ENCODE measurements at places on chromosomes 7 and 10.

GRCh38 chr7:67604461-67605386 is 608.1 kb downstream of the TYW1 start:
- DNase-seq, result no peak

GRCh38 chr10:45034301-45034700 is 33.6 kb downstream of the ZNF22 start:
- no peak for DNase-seq

- DNase-seq, result no peak
Observed at GRCh38 chr10:61302124-61302523, 151.1 kb downstream of the TMEM26 start.

GRCh38 chr7:14630048-14630447 is 272.5 kb downstream of the DGKB start:
- DNase-seq, result no peak

- DNase-seq, result no peak
Observed at GRCh38 chr7:150402671-150403321, 23.7 kb downstream of the ZNF775 start.

- no peak for DNase-seq
Observed at GRCh38 chr10:101655570-101655969, 39.4 kb downstream of the FBXW4 start.

GRCh38 chr10:77741746-77742145 is 104.1 kb upstream of the KCNMA1 start:
- no peak for DNase-seq

- no peak for DNase-seq
Observed at GRCh38 chr7:120394595-120394994, 121.6 kb downstream of the KCND2 start.

DNA sequence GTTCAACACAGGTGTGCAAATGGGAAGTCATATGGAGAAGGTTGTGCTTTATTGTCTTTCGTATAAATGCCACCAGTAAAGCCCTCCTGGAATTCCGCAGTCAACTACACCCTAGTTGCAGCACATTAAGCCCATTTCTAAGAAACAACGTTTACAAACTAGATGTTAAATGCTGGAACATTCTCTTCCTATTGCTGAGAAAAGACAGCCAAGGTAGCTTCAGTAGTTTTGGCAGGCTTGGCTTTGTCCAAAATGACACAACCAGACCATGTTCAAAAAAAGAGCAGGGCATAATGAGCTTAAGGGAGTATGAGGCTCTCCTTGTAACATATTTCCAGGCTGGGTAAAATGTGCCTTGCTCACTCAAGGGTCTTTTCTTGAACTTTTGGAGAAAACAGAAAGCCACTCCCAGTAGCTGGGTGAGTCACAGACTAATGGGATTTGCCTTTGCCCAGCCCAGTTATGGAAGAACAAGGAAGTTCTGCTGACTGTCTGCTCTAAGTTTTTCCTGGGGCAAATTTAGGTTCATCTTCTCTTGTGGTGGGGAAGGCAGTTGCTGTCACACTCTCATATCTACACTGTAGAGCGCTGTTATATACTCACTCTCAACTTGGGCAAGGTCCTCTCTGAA is 238.7 kb downstream of the PLXNA4 start:
- DNase-seq, result no peak

GRCh38 chr7:143288836-143289235 is 685 bp downstream of the CASP2 start:
- no peak for DNase-seq

DNA sequence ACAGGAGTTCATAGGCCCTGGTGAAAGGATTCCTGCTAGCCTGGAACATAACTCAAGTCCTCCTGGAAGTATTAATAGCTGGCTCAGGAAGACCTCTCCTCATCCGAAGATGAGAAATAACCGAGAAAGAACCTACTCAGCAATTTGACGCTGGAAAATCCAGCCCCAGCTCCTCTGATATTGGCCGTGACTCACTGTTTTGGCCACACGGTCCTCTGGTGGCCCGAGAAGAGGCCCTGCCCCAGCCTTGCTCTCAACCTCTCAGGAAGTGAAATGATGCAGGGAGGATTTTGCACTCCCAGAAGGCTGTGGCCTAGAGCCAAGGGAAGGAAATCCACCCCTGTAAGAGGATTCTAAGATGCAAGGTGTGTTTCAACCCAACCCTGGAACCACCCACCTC is 121.6 kb downstream of the MTPAP start:
- DNase-seq, result no peak

DNA sequence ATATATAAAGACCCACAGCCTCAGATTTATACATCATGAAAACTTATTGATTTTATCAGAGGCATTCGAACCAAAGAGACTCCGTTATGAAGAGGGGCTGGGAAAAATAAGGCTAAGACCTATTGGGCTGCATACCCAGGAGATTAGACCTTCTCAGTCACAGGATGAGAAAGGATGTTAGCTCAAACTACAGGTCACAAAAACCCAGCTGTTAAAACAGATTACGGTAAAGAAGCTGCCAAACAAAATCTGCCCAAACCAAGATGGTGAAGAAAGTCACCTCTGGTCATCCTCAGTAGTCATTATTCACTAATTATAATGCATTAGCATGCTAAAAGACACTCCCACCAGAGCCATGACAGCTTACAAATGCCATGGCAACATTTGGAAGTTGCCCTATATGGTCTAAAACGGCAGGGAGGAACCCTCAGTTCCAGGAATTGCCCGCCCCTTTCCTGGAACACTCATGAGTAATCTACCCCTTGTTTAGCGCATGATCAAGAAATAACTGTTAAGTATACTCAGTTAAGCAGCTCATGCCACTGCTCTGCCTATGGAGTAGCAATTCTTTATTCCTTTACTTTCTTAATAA is 362.5 kb upstream of the PCDH15 start:
- no peak for DNase-seq

- no peak for DNase-seq
Observed at GRCh38 chr7:28941633-28942032, 16.5 kb downstream of the TRIL start.

All from germinal center (tissue), 1 donor.